ENCODE measurements at places on chromosomes 5 and 9.

GRCh38 chr5:91397791-91398190, 14.7 kb upstream of the ARRDC3 start:
- H3K36me3 ChIP-seq: no peaks in the 10 kb centered on the region
- H3K27ac ChIP-seq: no peak overlapping the region
- H3K4me1 ChIP-seq: no peaks in the 10 kb centered on the region
- no peaks in the 10 kb centered on the region for H3K27me3 ChIP-seq

- H3K4me1 ChIP-seq: peaks cover 19% of the 10 kb centered on the region
- no peak overlapping the region for H3K4me3 ChIP-seq
- H3K27ac ChIP-seq: no peak overlapping the region
- no peaks in the 10 kb centered on the region for H3K36me3 ChIP-seq
- DNase-seq: peak; percentile 81
These were observed 1503.0 kb downstream of the EFNA5 start for GRCh38 chr5:106167766-106168165.

- no peaks in the 10 kb centered on the region for H3K36me3 ChIP-seq
- H3K27me3 ChIP-seq: no peaks in the 10 kb centered on the region
These were observed 39.5 kb downstream of the TRIM32 start for GRCh38 chr9:116726602-116727001.

GRCh38 chr5:78806544-78806943, 158.0 kb upstream of the LHFPL2 start:
- peak overlapping the region; percentile 25 for H3K27ac ChIP-seq
- DNase-seq: no peak
- H3K36me3 ChIP-seq: no peaks in the 10 kb centered on the region
- no peaks in the 10 kb centered on the region for H3K27me3 ChIP-seq

DNA sequence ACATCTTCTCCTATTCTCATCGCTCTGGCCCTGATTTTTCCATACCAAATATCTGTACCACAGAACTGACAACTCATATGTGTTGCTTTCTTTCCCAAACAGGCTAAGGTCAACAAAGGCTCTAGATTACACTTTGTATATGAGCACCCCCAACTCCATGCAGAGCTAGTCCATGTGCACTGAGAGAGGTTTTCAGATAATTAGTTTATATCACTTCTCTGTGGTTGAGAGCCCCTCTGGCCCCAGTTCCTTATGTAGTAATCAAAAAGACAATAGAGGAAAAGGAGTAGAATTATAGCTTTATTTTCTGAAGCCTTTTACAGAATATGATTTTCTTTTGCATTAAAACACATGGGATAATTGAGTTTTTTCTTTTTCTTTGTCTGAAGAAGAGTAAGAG, 120.0 kb downstream of the TRIO start:
- no peaks in the 10 kb centered on the region for H3K36me3 ChIP-seq
- no peak for DNase-seq
- H3K4me3 ChIP-seq: no peak overlapping the region
- H3K27ac ChIP-seq: no peak overlapping the region
- H3K27me3 ChIP-seq: no peaks in the 10 kb centered on the region

Measured in endothelial cell of umbilical vein (primary cell).